ENCODE measurements at places on chromosomes 6 and 20.

GRCh38 chr6:169251822-169252504 lies 1.7 kb downstream of the THBS2 start:
- DNase-seq: no peak

- DNase-seq: no peak
These were observed 7.0 kb downstream of the CEBPB start for GRCh38 chr20:50197463-50198179.

DNA sequence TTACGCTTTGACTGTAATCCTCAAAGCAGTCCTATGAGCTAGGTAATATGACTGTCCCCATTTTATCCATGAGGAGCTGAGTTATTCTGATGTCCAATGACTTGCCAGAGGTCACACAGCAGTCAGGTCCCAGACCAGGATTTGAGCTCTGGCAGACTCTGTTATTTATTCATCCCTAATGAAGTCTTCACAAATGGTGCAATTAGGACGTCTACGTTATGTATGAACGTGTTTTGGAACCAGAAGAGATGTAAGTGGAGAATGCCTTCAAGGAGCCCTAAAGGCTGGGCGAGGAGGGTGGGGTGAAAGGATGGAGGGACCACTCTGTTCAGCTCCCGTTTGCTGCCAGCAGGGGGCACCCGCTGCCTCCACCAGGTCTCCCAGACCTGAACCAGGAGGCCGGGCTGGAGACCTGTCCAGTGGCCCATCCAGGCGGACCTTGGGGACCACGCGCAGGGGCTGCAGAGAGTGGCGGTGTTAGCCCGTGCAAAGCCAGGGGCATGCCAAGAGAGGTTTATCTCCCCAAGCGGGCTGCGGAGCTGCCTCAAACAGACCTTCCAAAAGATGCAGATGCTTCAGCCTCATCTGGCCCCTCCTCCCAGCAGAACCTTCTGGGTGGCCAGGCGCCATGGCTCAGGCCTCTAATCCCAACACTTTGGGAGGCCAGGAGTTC lies 15.2 kb upstream of the ZNF335 start:
- peak; percentile 87 for DNase-seq

- no peak for DNase-seq
These were observed 107.7 kb upstream of the FOXC1 start for GRCh38 chr6:1502041-1502440.

- DNase-seq: no peak
These were observed 78.8 kb upstream of the ZNFX1 start for GRCh38 chr20:49356676-49357075.

DNA sequence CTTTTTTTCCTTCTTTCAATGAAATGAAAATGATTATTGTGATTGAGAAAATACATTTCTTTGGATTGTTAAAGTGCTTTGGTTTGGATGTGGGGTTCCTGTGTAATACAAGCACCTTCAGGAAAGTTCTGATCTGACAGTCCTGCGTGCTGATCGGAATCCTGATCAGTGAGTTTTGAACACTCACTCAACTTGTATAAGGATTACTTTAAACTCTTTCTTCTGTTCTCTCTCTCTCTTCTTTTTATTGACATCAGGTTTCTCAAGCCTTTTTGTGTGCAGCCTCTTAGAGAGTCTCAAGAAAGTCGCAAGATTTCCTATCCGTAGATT lies 710 bp downstream of the TINAG start:
- DNase-seq: no peak

DNA sequence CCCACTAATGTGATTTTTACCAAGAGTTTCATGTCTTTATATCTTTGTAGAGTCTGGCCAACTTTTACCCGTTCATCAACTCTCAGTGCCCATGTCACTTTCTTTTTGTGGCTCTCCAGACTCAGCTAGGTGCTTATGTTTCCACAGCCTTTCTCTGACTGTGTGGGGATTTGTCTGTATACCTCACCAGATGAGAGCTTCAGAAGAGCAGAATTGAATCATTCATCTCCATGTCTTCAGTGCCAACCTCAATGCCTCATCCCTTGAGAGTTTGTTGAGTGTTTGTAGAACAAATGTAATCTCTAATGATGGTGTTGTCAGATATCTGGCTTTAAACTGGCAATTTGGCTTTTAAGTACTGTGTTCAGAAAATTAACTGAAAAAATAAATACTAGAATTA lies 16.8 kb upstream of the CCN2 start:
- no peak for DNase-seq

GRCh38 chr6:108883172-108883571 lies 35.0 kb downstream of the ARMC2 start:
- no peak for DNase-seq

DNA sequence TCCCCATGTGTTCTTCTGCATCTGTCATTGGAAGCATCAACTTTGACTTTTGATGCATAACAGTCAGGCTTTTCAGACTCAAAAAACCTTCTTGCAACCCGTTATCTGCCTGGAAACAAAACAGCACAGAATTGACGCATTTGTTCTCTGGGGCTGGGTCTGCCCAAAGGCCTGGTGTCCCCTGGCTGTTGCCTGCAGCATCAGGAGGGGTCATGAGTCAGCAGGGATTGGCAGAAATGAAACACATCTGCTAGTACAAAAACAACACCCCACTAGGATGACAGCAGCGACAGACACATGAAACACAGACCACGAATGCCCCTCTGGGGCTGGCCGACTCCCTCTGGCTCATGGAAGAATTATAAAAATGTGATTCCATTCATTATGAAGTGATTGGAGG lies 157.6 kb upstream of the INSM1 start:
- no peak for DNase-seq

DNA sequence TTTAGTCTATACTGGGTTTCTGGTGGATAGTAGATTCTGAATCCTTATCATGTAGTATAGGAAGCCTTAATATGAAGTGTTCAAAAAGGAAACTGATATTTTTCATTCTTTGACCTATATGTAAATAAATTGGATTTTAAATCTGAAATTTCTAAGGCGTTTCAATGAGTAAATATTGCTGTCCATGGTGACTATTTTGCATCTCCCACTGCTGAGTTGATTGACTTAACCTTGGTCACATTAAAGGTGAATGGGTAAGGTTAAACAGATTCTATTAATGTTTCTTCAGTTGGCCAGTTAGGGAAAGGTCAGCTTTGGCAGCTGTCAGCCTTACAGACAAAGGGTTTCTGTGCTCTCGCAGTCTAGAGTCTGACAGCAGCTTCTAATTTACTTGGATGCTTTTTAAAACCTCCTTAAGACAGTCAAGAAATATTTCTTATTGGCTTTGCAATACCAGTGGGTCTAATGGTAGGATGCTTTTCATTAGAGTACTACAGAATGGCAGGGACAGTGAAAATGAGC lies 24.8 kb downstream of the PRIM2 start:
- DNase-seq: no peak

- no peak for DNase-seq
These were observed 26.4 kb upstream of the FABP7 start for GRCh38 chr6:122753000-122753687.

GRCh38 chr6:26284537-26285142 lies 80.4 kb upstream of the BTN3A2 start:
- peak; percentile 83 for DNase-seq

DNA sequence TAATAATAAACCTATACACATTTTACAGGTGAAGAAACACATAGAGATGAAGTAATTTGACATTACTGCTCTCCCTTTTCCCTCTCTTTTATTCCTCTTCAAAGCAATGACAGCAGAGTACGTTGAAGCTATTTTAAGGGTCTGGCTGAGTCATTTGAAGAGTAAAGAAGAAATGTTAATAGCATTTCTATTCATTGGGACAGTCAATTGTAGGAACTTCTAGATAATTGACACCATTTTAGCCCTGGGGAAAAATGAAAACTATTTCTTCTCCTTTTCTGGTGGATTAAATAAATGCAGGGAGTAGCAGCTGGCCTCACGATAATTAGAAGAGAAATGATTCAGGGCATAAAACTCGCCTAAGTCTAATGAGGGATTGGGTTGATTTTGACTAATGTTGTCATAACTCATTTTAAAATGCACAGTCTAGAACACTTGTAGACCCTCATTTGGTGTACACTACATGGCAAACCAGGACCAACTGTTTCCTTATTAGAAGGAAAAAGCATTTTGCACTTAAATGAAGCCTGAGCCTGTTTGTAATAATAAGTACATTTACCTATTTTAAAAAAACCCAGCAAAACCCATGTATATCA lies 48.1 kb downstream of the RIPOR2 start:
- no peak for DNase-seq

GRCh38 chr6:70668499-70668812 lies 773 bp downstream of the SMAP1 start:
- no peak for DNase-seq

DNA sequence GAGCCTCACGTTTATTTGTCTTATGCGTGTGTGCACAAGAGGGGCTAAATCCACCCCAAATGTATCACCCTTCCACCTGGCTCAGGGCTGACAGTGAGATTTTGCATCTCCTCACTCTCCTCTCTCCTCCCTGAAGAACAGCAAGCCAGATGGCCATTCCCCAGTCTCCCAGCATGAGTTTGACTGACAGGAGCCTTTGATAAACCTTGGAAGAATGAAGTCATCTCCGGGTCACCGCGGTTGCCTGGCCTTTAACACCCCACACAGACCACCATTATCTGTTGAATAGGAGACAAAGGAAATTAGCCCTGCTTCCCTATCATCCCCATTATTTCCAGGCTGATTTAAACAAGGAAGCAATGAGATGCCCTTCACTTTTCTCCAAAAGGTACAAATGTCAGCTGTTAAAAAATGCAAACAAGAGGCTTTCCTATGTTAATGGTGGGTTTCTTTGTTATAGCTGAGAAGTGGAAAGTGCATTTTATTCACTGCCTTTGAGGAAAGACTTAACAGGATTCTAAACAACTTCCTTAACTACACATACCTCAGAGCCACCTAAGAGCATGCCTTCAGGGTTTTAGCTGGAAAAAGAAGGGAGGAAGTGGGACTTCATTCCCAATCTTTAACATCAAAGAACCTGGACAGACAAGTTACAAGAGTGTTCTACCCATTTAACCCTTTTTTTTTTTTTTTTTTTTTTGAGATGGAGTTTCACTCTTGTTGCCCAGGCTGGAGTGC lies 524.8 kb upstream of the ID4 start:
- DNase-seq: peak; percentile 65

DNA sequence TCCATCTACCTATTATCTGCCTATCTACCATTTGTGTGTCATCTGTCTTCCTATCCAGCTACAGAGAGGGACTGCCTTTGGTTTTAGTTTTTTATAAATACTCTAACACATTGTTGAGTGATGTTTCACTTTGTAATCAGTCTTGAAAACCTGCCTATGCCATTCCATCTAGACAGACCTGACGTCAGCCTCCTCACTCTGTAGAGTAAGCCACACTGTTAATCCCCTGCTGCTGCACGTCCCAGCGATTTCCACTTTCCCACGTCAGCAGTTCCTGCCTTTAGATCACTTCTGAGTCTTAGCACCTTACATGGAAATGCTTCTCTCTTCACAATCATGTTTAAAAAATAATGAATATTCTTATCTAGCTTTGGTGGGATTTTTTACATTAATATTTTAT lies 54.8 kb downstream of the PLG start:
- no peak for DNase-seq

DNA sequence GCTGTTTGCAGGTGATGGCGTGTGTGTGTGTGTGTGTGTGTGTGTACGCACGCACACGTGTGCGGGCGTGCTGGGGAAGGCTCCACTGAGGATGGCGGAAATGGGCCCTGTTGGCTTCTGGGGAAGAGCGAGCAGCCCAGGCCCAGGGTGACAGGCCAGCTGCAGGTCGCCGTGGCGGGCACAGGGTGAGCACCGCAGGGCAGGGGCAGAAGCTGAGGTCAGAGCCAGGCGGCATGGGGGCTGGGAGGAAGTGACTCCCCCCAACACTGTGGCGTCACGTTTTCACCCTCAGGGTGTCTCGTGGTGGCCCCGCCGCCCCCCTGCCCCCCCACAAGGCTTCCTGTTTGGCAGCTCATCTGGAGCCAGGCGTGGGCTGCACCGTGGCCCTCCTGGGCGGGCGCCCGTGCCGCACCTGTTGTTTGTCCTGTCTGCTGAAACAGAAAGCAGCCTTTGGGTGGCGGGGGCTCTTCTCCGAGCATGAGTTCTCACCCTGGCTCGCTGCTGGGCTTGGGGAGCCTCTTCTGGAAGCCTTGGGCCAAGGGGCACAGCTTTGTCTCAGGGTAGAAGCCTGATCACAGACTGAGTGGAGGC lies 7.1 kb downstream of the RBM38 start:
- no peak for DNase-seq

GRCh38 chr6:73234733-73235132 lies 9.4 kb upstream of the KHDC1L start:
- DNase-seq: no peak

GRCh38 chr6:38533064-38533463 lies 106.7 kb downstream of the BTBD9 start:
- DNase-seq: no peak

DNA sequence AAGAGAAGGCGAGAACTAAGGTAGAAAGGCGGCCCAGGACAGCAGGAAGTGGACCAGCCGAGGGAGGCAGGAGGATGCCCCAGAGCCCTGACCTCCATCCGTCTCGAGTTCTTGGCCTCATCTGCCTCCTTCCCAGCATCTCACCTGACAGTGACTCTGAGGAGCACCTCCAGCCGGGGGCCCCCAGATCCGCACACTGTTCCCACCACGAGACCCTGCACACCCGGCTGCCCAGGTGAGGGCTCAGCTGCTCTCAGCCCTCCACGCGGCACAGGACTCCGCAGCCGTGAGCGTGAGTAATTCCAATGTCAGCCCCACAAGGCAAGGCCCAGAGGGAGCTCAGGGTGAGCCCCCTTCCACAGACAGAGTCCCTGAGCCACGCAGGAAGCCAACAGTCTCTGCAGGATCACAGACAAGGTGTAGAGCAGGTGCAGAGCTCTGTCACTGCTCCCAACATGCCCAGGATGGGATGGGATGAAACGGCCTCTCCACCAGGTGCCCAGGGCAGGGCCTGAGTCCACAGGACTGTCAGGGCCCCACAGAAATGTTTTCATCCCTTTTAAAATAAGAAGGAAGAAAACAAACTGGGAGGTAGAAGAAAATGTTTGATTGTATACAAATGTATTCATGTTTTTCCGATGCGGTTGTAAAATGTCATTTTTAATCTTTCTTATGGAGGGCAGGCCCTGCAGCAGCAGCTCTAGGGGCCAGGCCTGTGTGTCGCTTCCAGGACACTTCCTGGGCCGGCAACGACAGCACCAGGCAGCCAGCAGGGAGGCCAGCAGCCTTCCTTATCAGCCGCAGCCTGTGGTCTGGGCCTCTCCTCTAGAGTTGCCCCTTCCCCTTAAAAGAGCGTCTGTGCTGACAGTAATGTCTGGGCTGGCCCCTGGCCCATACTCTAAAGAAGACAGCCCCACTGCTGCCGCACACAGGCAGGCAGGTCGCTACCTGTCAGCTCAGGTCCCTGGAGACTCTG lies 66.9 kb downstream of the DLL1 start:
- DNase-seq: no peak

- DNase-seq: no peak
These were observed 16.4 kb upstream of the IGF2R start for GRCh38 chr6:159952289-159953005.

- no peak for DNase-seq
These were observed 84.8 kb downstream of the FOXF2 start for GRCh38 chr6:1474205-1474604.

DNA sequence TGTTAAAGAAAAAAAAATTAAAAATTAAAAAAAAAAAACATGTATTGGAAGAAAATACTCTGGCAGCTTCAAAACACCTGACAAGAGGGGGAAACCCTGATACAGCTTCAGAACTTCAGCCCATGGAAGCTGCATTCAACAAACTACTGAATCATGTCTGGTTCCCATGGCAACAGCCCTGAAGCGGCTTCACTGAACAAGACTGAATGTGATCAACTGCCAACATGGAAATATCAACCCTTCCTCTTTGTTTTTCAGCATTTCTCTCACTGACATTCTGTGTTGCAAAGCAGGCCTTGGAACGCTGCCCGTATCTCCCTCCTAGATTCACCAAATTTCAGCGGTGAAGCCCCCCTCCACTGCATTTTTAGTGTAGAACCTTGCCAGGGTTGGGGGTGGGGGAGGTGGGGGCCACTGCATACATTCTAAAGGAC lies 91.3 kb upstream of the SHLD1 start:
- DNase-seq: no peak

All from retina (tissue), 1 donor.